ENCODE measurements at places on chromosomes 7 and 10.
A peak's percentile ranks its signal among the peaks of the same experiment; 100 is the strongest.

DNA sequence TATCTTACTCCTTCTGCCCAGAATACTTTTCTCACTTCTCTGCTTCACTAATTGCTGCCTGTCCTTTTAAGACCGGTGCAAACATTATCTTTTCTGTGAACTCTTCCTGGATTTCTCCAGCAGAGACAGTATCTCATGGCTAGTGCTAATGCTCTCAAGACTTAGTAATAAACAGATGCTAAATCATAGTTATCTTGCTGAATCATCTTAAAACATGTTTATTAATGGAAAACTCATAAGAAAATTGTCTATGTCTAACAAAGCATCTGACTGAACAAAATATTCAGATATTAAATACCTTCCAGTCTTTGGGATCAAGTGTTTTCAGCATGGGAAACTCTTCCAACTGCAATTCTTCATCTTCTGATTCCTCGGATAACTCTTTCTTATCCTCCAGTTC, 3.1 kb downstream of the DNAJC2 start:
- no peak for DNase-seq

DNA sequence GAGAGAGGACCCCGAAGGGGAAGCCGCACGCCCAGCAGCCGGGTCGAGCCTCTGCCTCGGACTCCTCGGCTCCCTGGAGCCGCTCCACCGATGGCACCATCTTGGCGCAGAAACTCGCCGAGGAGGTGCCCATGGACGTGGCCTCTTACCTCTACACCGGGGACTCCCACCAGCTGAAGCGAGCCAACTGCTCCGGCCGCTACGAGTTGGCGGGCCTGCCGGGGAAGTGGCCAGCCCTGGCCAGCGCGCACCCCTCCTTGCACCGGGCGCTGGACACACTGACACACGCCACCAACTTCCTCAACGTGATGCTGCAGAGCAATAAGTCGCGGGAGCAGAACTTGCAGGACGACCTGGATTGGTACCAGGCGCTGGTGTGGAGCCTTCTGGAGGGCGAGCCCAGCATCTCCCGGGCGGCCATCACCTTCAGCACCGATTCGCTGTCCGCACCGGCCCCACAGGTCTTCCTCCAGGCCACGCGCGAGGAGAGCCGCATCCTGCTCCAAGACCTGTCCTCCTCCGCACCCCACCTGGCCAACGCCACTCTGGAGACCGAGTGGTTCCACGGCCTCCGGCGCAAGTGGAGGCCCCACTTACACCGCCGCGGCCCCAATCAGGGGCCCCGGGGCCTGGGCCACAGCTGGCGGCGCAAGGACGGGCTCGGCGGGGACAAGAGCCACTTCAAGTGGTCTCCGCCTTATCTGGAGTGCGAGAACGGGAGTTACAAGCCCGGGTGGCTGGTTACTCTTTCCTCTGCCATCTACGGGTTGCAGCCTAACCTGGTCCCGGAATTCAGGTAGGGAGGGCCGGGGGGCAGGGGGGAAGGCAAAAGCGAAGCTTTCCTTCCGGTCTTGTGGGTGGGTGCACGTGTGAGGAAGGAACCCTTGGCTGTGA, 973 bp downstream of the GPR158 start:
- no peak for DNase-seq

DNA sequence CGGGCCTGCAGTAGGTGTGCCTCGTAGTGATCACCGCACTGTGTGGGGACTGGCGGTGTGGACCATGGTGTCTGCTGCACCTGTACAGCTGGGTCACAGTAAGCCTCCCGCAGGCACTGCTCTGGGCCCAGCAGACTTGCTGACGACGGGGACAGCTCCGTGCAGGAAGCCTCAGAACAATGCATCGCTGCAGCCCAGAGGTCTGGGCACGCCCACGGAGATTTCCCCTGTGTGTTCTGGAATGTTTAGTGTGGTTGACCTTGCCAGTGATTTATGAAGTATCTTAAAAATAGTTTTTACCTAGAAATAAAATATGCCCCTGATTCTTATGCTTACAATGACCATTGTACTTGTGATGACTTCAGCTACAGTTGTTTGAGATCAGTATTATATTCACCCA, 59.1 kb upstream of the ZNF32 start:
- DNase-seq = no peak

- DNase-seq = peak; percentile 71
These were observed 14.3 kb downstream of the ZC3HAV1 start for GRCh38 chr7:139095194-139095659.
